ENCODE measurements at places on chromosomes 6 and 20.

- no peak for DNase-seq
These were observed 202.6 kb downstream of the NFATC2 start for GRCh38 chr20:51339721-51340450.

- DNase-seq: no peak
These were observed 26.3 kb downstream of the ELOVL5 start for GRCh38 chr6:53322188-53323029.

DNA sequence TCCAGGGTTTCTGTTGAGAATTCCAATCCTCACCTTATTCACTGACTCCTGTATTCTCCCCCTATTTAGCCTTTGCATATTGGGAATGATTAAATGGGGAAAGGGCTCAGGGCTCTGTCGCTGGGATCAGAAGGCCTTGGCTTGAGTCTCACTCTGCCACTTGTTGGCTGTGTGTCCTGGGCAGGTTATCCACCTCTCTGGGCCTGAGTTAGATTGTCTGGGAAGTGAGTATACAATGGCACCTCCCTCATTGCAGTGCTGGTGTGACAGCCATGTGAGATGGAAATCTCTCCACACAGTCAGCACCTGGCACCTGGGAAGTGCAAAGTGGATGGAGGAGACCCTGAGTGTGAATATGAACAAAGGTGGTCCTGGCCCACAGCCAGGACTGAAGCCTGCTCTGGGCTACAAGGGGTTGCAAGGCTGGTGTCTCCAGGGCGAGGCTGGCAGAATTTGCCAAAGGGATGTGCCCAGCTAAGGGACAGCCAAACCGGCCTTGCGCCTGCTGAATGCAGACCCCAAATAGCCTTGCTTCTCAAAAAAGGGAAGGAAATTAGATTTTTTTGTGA, 200.0 kb upstream of the PMEPA1 start:
- DNase-seq: no peak

GRCh38 chr6:156402628-156403027, 374.6 kb upstream of the ARID1B start:
- DNase-seq: no peak

DNA sequence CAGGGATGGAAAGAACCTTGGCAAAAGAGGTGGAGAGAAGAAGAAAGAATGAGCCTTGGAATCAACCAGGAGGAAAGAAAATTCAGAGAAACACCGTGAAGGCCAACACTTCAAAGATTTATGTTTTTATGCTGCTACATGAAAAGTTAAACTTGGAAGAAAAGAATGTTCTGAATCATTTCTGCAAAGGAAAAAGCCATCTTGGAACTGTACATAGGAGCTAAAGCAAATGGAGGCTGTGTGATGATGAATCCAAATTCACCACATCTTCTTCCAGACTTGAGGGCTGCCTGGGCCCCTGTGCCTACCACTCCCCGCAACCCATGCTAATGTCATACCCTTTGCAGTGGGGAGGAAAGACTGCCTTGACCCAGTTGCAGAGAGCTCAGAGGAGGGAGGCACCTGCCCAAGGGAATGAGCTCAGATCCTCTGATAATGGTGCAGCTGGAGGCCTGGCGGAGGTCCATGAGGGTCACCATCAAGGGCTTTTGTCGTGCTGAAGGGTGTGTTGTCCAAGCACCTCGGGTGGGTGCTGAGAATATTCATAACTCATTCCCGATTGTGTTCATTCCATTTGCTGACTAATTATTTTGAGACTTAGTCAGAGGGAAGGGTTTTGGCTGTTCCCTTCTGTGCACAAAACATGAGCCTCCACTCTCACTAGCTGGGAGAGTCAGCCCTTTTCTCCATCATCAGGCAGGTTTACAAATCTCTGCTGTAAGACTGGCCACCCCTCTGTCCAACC, 245.8 kb upstream of the JAG1 start:
- DNase-seq: no peak

- no peak for DNase-seq
These were observed 29.7 kb downstream of the CEP162 start for GRCh38 chr6:84197708-84198107.

Measured in effector CD4-positive, alpha-beta T cell (primary cell).